ENCODE measurements at places on chromosomes 4 and X.
A peak's percentile ranks its signal among the peaks of the same experiment; 100 is the strongest.

DNA sequence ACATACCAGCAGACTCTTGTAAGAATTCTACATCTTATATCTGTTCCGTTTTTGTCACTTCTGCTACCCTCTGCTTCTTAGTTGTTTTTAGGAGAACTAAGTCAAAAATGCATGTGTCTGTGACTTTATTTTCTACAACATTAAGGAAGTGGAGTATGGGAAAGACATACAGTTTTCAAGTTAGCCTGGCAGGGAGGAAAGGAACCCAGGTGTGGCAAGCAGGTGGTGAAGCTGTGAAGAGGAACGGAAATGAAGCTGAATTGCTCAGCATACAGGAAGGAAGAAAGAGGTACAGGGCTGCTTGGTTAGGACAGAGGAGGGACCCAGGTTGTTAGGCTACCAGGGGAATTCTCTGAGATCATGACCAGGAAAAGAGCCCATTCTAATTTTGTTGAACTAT is 9.4 kb downstream of the GPRIN3 start:
- DNase-seq, result no peak

- DNase-seq, result no peak
Measured at GRCh38 chr4:88674979-88675378, 22.6 kb downstream of the NAP1L5 start.

DNA sequence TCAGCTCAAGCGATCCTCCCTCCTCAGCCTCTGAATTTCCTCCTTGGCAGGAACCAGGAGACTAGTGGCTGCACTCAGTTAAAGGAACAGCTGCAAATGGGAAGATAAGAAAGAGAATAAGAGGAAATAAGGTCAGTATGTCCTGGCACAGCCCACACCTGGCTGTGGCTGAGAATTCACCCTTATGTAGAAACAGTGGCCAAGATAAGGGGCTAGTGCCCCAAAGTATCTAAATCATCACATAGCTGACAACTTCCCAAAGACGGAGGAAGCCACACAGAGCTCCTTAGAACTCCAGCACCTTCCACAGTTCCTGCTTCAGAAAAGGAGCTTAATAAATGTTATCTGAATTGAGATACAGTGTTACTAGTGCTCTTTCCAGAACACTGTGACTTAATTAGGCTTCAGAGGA is 2.3 kb upstream of the CHIC2 start:
- no peak for DNase-seq

GRCh38 chrX:124010566-124010965 is 49.1 kb downstream of the STAG2 start:
- no peak for DNase-seq

GRCh38 chr4:113901994-113902787 is 77.3 kb downstream of the ARSJ start:
- DNase-seq, result peak; percentile 48

GRCh38 chr4:158996669-158997074 is 106.2 kb upstream of the RAPGEF2 start:
- no peak for DNase-seq

DNA sequence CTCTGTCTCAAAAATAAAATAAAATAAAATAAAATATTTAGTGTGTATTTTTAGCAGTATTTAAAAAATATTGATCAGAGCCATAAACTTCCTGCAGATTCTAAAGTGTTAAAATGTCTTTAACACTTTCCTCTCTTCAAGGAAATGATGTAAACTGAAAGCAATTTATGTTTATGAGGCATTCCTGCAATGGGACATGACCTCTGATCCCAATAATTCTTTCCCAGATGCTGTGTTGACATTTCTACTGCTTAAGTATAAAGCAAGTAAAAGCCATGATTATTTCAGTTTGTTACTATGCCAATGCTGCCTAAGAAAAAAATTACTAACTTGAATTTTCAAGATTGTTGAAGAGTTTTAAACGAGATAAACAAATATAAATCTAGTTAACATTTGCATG is 29.0 kb downstream of the COQ2 start:
- DNase-seq, result no peak

GRCh38 chrX:31228909-31229308 is 157.1 kb upstream of the FTHL17 start:
- no peak for DNase-seq

DNA sequence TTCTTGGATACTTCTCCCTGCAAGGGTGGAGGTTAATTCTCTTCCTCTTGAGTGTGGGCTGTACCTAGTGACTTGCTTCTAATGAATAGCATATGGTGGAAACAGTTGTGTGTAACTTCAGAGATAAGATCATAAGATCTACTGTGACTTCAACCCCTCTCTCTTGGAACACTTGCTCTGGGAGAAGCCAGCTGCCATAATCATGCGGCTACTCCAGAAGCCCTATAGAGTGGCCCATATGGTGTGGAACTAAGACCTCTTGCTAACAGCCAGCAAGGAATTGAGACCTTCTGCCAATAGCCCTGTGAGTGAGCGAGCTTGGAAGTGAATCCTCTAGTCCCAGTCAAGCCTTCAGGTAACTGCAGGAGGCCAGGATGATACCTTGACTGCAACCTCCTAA is 81.1 kb downstream of the RBMX2 start:
- DNase-seq, result no peak

- no peak for DNase-seq
Measured at GRCh38 chr4:19327364-19327763, 924.3 kb upstream of the SLIT2 start.
